Jurkat, Clone E6-1 (cell line): ENCODE measurements at places on chromosomes 3 and 15.

DNA sequence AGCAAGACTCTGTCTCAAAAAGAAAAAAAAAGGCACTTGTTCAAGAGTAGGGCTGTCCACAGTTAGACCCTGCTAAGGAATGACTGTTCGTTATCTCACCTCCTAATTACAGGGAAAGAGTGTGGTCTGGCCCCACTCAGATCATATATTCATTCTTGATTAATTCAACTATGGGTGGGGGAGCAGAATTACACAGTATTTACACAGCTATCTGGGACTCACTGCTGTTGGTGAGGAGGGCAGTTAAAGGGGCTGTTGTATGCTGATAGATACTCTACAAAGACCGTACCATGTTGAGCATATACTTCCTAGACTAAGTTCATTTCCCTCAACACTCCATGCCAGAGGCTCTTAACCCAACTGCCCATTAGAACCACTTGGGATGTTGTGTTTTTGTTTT lies 3.8 kb upstream of the ZNF620 start:
- no peak for DNase-seq

- DNase-seq, result no peak
These were observed 237.9 kb downstream of the NFKBIZ start for GRCh38 chr3:102087236-102087635.

GRCh38 chr3:131705558-131706051 lies 202.8 kb upstream of the MRPL3 start:
- no peak for DNase-seq

- DNase-seq, result no peak
These were observed 77.4 kb downstream of the FLNB start for GRCh38 chr3:58085616-58086015.

DNA sequence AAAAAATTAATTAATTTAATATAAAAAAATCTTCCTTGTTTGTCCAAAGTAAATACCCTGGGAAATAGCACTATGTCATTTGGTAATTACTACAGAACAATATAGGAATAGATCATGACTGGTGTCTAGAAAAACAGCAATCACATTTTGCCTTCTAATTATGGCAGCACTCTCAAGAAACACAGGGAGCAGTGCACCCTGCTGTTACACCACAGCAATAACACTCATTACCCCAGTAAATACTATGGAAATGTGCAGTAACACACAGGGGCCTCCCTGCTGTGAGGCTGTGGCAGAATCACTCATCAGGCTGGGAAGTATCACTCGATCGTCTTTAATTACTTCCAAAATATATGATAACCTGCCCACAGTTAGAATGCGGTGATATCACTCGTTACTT lies 646.0 kb downstream of the TUSC7 start:
- DNase-seq, result peak; percentile 4
